ENCODE measurements at places on chromosomes 2 and 18. TPM values are rescaled to one million over a fixed set of nuclear protein-coding genes. Genes with fewer than 3 reads are reported as not detected.

The RAPH1 gene
- polyA plus RNA-seq = 13.4 TPM

DNA sequence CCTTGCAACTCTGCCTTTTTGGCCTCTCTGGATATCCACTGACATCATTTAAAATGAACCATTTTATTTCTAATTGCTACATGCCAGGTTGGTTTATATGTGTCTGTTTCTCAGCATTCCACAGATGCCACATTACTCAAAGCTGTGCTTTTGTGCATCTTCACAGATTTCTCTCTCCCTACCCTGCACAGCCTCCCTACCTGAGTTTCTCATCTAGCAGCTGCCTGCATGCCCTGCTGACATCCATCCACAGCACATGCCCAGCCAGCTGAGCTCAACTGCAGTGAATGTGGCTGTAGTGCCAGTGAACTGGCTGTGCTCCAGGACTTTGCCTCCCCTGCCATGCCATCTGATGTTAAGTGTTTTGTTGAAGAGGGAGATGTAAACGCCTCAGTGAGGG is 44.5 kb downstream of the PKP4 start:
- no peak for DNase-seq

The NTSR2 gene
- polyA plus RNA-seq = not detected

DNA sequence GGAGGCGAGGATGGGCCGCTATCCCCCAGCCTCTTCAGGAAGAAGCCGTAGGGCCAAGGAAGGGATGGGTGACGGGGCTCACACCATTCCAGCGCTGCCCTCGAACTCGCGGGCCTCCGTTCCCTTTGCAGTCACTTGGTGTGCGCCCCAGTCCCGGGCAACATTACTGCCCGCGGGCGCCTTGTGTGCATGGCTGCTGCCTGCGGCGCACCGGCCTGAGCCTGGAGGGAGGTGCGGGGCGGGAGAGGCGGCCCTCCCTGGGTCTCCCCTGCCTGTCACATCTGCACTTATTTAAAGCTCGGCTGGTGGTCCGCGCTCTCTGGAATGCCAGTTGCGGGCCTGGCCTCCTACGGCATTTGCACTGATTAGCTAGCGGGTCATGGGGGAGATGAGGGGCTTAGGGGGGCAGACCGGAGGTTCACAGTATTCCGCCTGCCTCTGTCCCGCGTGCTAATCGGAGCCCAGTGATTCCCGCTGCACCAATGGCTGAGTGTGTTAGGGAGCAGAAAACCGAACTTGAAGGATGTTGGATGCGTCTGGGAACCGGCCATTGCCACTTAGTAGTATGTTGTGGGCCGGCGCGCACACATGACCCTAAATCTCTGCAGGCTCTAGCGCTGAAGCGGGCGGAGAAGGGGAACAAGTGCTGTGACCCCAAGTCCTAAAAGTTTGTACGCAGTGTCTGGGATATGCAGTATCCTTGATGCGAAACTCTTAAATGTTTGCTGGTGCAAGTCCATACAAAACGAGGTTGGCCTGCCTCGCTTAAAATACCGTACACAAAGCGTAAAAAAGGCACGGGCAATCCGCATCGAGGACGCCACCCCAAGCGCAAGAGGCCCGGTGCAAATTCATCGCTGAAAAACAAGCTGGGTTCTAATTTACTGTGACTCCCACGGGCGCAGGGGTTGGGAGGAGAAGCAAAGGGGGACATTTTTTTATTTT is 161.2 kb upstream of the SIX2 start:
- no peak for DNase-seq

DNA sequence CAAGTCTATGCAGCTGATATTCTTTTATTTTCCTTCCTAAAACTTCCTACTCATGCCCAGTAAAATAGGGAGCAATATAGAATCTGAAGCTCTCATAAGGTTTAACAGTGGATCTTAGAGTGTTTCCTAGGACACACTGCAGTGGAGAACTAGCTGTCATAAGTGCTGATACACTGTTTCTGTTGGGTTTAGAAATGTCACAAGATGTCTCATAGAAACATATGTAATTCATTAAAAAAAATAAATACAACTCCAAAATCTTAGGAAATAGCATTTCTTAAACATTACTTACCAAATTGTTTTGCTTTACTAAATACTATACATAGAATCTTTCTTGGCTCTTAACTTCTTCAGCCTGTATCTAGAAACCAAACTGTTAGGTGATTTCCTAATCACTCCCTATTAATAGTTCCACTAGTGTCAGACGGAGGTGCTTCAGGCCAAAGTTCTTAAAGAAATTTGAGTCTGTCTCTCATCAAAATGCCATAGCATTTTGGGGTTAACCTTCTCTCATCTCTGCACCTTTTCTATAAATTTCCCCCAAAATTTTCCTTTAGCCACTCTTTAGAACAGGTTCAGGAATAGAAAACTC is 93.7 kb downstream of the CERKL start:
- DNase-seq = no peak

Data from renal pelvis (tissue), 12 donors.